ENCODE measurements at places on chromosomes 1 and 21. TPM values are rescaled to one million over a fixed set of nuclear protein-coding genes. Genes with fewer than 3 reads are reported as not detected.

GRCh38 chr1:181551754-181552153, 68.4 kb downstream of the CACNA1E start:
- DNase-seq: no peak
- no peaks in the 10 kb centered on the region for H3K4me1 ChIP-seq
- H3K27ac ChIP-seq: no peak overlapping the region
- H3K36me3 ChIP-seq: no peaks in the 10 kb centered on the region
- no peak overlapping the region for H3K4me3 ChIP-seq

DNA sequence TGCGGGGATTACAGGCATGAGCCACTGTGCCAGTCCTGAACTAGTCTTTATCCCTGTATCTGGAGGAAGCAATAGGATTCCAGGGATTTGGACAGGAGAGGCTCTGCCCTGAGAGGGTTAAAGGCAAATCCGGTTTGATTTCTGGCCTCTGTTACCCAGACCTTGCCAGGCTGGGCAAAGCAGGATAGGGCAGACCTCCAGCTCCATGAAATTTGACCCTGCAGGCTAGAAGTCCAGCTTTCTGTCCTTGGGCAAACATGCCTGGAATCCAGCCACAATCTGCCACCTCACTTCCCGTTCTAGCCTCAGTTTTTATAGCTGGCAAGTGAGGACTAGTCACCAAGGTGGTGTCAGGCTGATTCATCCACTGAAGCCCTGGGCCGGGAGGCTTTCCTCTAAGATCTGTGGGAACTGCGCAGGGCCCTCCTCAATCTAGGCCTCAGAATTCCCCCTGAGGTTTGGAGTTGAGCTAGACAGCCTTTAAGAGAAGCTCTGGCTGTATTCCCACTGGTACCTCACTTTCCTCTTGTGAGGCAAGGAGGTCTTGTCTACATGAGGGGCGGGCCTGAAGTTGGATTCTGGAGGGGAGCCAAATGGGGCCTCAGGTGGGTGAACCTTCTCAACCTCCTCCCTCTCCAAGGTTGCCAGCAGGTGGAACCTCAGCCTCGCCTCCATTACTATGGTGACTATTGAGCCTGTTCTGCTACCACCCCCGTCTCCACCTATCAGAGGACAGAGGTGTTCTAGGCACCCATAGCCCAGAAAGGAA, 7.0 kb upstream of the P3R3URF start:
- peak overlapping the region; percentile 9 for H3K4me3 ChIP-seq
- no peaks in the 10 kb centered on the region for H3K27me3 ChIP-seq
- peak; percentile 100 for DNase-seq

ARID4B gene
- 16.8 TPM for total RNA-seq

- no peak overlapping the region for H3K4me3 ChIP-seq
- H3K27ac ChIP-seq: no peak overlapping the region
- H3K27me3 ChIP-seq: no peaks in the 10 kb centered on the region
- DNase-seq: no peak
Observed at GRCh38 chr1:199168888-199169585, 530.2 kb downstream of the PTPRC start.

- no peak for DNase-seq
- H3K4me1 ChIP-seq: peaks cover 11% of the 10 kb centered on the region
Observed at GRCh38 chr1:66489972-66490601, 43.9 kb upstream of the SGIP1 start.

DNA sequence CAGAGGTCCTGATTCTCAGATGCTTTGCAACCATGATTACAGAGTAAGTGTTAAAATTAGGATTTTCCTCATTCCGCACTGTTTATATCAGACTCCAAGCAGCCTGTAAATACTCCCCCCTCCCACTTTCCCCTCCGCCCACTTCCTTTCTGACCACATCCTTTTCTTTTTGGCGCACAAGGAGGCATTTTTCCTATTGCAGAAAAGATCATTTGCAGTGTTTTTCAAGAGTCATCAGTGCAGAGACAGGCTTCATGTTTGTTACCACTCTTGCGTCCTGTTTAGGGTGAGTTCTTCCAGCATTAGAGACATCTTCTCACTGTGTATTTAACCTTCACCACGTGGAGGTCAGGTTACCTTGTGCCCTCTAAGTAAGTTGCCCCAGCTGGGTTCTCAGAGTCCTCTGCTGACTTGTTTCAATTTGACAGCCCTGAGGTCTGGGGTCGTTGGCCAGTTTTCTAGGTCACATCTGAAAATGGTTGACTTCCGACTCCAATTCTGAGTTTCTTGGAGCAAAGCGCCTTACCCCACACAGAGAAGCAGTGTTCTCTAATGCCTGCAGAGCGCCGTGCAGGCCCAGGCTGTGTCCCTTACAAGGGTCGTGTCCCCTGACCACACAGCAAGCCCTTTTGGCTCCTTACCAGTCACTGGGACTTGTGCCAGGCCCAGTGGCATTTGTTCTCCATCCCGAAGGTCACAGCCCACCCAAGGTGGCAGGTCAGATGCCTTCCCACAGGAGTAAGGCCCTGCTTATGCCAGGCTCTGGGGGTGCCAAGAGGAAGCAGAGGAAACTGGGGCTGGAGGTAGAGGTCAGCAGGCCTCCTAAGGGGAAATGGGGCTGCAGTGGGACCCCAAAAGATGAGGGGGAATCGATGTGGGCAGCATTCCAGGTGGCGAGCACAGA, 85.6 kb downstream of the FAM78B start:
- DNase-seq: no peak
- no peaks in the 10 kb centered on the region for H3K4me1 ChIP-seq
- H3K27ac ChIP-seq: no peak overlapping the region
- H3K4me3 ChIP-seq: no peak overlapping the region

DNA sequence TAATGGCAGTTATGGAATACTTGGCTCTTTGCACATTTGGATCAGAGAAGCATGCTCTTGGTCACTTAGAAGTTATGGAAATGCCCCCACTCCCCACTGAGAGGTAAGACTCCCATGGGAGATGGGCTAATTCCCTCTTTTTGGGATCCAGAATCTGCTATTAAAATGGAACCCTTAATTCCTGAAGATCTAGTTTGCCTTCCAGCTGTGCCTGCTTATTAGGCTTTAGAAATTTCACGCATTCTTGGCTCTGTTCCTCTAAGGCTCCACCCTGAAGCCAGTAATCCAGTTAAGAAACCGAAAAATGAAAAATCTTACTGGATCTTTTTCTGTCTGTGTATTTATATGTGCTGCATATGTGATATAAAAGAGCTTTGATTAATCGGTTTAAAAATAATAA, 76.7 kb downstream of the USH2A start:
- no peak overlapping the region for H3K4me3 ChIP-seq
- H3K36me3 ChIP-seq: no peaks in the 10 kb centered on the region
- no peak for DNase-seq
- no peaks in the 10 kb centered on the region for H3K27me3 ChIP-seq
- no peaks in the 10 kb centered on the region for H3K4me1 ChIP-seq

DNA sequence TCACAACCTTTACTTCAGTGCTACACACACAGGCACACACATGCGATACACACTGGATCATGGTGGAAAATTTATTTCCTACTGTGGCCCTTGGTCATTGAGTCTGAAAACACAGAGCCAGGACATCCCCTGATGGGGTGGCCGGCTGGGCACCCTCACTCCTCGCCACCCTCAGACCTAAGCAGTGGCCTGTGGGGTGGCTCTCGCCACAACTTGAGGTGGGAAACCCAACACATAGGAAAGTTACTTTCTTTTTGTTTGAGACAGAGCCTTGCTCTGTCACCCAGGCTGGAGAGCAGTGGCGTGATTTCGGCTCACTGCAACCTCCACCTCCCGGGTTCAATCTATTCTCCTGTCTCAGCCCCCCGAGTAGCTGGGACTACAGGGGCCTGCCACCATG, 19.4 kb downstream of the CRYAA start:
- no peak for DNase-seq
- H3K27ac ChIP-seq: no peak overlapping the region
